GM12892 (cell line): ENCODE measurements at places on chromosomes 5 and 9.

GRCh38 chr5:127898551-127899213, 184.9 kb upstream of the SLC12A2 start:
- no peak for DNase-seq

- no peak for DNase-seq
Observed at GRCh38 chr5:164296603-164297080, 791.2 kb downstream of the MAT2B start.

DNA sequence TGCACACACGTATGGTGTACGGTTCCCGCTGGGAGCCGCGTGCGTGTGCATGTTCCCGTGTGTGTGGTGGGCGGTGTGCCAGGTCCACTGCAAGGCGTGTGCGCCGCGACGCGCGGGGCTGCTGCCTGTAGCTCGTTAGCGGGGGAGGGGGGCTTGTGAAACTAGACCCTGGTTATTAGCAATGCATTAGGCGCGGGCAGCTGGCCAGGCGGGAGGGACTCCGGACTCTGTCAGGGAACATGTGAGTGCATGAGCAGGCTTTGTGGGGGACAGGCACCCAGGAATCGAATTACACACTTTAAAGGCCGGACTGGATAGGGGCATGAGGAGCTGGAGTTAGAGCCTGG, 32.2 kb upstream of the ENHO start:
- no peak for DNase-seq

GRCh38 chr9:120490888-120491595, 88.9 kb downstream of the CDK5RAP2 start:
- no peak for DNase-seq

- no peak for DNase-seq
Observed at GRCh38 chr5:102628441-102629175, 126.5 kb upstream of the PAM start.

DNA sequence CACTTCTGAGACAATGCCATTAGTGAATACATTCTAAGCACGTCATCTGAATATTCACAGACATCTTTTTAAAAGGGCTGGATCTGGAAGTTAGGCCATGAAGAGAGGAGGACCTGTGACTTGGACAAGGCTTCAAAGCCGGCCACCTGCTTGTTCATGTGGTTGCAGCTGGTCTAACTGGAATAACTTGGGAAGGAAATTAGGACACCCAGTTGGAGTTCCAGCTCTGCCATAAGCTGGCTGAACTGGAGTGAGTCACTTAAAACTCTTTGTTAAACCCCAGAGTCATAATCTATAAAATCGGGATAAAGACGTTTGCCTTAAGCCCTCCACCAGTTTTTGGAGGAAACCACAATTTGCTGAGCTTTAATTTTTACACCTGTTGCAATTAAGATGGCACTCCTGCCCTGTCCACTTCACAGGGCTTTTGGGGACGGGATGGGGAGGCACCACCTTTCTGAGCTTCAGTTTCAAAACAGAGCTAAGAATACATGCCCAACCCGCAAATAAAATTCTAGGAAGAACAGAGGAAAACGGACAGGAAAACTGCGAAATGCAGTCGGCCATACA, 536 bp upstream of the STX17 start:
- no peak for DNase-seq

GRCh38 chr9:137406876-137407589, 15.9 kb downstream of the EXD3 start:
- peak; percentile 80 for DNase-seq

DNA sequence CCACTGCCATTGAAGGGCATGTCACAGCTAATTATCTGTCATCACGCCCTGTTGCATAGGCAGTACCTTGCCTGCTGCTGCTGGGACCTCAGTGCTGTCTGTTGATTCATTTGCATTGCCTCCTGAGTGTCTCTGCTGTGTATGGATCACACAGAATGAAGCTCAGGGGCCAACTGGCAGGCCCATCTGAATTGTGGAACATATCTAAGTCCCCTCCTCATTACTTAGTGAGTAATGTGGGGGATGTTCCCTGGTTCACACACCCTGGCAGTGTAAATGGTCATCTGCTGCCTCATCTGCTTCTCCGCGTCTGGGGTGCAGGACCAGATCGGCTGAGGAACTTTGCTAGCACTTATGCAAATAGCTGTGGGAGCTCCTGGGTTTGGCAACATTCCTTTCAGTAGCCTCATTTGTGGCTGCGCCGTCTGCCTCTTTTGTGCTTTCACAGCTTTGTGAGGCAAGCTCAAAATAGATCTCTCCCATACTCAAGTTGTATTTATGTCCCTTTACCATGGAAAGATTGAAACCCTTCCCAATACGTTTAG, 25.4 kb downstream of the TYRP1 start:
- DNase-seq = no peak

GRCh38 chr5:864492-865167, 13.8 kb upstream of the ZDHHC11 start:
- no peak for DNase-seq
